ENCODE measurements at places on chromosomes 6 and 20.

DNA sequence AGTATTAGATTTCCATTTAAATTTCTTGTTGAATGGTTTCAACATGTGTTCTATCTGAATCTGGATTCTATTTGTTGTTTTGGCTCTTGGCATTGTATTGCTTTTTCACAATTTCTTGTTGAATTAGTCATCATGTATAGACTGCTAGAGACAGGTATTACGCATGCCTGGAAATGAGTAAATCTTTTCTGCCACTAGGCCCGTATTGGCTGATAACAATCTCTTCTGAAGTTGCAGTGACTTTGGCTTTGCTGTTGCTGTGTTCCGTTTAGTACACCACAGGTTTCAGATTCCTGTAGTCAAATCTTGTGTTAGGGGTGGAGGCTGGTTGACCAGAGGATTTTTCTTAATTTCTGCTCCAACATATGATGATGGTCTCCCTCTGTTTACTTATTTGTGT, 1339.4 kb downstream of the GRIK2 start:
- no peak for DNase-seq

DNA sequence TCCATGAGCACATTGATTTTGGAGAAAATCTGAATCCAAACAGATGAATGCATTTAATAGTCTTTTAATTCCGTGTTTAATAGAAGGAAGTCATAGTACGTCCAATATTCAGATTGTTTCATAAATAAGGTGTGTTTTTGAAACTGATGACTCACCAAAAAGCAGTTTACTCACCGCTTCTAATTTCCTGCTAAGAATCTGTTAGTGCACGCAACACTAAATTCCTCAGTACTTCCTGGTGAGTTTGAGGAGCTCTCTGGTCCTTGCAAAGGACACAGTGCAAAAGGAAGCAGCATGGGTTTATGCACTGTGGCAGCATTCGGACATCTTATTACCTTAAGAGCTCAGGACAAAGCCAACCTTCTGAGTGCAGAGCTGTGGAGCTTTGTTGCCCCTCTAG, 2.3 kb upstream of the ADGRF1 start:
- no peak for DNase-seq

GRCh38 chr20:59403261-59403961, 103.0 kb downstream of the EDN3 start:
- DNase-seq: peak; percentile 25

DNA sequence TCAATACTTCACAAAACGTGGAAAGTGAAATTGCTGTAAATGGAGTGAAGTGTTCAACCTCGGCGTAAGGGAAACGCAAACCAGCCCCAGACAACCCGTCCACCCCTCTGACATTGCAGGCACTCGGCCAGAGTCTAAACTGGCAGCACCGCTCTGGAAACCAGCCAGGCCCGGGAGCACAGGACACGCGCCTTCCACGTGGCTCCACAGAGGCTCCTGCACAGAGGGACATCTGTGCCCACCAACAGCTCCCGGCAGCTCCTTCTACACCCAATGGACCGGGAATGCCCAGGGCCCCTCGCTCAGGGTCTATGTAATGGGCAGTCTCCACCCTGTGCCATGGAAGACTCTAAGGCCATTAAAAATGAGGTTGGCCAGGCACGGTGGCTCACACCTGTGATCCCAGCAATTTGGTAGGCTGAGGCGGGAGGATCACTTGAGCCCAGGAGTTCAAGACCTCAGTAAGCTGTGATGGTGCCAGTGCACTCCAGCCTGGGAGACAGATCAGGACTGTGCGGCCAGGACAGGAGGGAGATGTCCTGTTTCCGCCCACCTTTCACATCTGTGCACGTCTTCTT, 3.4 kb upstream of the HELZ2 start:
- no peak for DNase-seq

DNA sequence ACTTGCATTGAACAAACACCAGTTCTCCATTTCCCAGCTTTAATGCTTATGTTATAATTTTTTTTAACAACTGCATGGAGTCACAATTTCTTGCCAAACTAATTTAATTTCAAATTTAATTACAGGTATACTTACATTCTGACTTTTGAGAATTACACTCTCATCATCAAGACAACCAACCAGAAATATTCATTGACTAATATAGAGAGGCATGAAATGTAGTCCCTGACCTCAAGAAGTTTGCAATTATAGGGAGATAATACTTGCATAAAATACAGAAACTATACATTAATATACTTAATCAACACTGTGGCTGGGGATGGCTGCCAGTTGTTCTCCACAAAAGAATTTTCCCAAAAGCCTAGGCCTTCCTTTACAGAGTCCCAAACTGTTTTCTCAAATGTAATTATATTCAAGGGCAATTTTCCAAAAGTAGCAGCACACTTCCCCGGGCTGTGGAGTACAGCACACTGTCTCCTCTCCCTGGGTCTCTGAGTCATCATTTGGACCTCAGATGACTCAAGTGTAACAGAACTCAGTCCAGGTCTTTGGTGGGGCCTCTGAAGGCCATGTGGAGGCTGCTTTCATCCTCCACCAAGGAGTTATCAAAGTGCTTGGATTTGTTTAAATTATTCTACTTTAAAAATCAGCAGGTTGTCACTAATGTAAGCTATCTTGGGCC, 114.1 kb downstream of the KIF16B start:
- DNase-seq: no peak

DNA sequence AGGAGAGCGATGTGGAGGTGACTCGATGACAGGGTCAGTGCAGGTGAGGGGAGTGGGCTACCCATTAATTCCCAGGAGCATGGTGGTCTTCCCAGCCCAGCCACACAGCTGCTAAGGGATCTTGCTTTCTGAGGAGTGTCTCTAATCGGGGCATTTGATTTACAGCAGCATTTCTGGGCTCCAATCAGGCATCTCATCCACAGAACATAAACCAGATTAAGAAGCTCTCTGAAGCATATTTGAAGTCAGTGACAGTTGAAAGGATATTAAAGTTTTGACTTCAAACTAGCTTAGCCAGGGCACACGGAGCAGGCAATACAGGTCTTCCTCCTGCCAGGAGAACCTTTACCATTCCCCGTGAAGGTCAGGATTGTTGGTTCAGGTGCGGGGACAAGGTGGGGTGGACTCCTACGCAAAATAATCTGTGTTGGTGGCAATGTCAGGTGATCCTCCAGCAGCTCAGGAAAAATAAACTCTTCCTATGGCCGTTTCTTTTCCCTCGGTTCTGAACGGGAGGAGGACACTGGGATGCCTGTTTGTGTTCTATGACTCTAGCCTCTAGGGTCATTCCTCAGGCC, 39.9 kb upstream of the ZNF831 start:
- no peak for DNase-seq

DNA sequence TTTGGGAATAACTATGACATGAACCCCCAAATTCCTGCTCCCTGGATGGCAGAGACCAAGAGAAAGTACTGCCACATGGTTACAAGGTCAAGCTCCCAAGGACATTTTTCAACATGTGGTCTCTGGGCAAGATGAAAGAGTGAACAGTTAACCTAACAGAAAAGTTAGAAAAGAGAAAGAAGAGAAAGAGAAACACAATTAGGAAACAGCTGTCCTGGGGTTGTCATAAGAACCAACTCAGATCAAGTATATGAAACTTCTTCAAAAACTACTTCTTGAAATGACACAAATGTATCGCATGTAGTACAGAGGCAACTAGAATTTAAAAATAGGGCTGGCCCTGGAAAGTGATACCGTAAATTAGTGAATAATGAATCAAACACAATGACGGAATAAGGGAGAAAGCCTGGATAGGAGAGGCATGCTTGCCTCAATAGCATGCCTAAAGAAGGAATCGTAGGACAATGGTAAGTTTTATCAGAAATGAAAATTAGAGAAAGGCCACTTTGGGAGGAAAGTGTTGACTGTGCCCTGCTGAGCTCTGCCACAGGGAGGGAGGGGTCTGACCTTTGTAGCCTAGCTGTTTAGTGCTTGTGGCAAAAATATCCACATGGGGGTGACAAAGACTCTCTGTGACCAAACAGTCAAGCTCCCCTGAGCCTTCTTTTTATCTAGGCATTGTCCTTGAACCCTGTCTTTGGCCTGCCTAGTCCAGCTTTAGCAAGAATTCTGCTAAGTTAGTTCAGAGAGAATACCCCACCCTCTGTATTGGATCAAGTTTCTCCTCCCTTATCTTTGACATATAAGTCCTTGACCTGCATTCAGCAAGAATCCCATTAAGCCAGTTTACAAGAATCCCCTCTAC, 4.3 kb upstream of the DCBLD1 start:
- peak; percentile 4 for DNase-seq

GRCh38 chr6:90375681-90376439, 79.2 kb upstream of the BACH2 start:
- no peak for DNase-seq

Data from nucleus accumbens (tissue), 56 donors.